Muscle of leg (tissue), 16 donors: ENCODE measurements at places on chromosomes 3 and 15. TPM values are rescaled to one million over a fixed set of nuclear protein-coding genes. Genes with fewer than 3 reads are reported as not detected.

Gene RTP4
- 0.27 TPM for total RNA-seq

DNA sequence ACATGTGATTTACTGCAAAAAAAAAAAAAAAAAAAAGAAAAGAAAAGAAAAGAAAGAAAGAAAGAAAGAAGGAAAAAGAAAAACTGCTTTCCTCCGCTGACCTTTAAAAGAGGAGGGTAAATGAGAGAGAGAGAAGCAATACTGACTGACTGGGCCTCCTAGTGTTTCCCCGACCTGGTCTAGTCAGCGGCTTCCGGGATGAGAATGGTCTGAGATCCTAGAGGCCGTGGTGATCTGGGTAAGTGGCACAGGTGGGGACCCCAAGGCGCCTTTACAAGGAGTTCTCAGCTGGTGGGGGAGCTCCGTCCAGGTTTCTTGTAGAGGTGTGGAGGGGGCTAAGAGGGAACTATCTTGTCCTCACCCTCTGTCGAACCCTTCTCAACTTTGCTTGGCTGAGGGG is 223.1 kb downstream of the MEIS2 start:
- no peak for DNase-seq

GRCh38 chr15:35445891-35446290 is 100.1 kb downstream of the DPH6 start:
- DNase-seq = no peak

DNA sequence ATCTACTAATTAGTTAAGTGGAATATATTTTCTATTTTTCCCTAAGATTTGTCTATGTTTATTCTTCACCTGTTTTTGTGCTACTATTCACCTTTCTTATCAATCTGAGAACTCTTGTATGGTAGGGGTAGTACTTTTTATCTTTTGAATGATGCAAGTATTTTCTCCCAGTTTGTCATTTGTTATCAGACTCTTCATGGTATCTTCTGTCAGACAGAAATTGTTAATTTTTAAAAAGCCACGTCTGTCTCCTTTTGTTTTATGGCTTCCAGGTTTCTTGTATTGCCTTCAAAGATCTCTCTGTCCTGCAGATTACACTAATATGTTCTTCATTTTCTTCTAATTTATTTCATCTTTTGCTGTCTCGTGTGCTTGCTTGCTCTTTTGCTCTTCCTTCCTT is 184.3 kb downstream of the PCCB start:
- DNase-seq = no peak

GRCh38 chr15:22808240-22808639 is 21.8 kb downstream of the NIPA1 start:
- no peak for DNase-seq

- no peak for DNase-seq
These were observed 1655.6 kb downstream of the SI start for GRCh38 chr3:163422671-163423070.

DNA sequence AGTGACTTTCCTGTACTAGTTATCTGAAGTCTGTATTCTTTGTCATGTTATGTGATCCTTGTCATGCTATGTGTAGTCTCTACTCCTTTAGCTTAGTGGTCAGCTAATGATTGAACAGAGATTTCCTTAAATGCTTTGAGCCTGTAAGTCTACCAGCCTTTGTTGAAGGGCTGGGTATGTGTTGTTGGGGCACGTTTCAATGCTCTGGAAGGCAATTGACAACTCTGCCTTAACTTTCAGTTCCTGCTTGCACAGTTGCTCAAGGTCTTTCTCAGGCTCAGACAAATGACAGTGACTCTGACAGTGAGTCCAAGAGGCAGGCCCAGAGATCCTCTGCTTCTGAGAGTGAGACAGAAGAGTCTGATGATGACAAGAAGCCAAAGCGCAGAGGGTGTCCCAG is 89.3 kb downstream of the CHD2 start:
- DNase-seq = no peak

GRCh38 chr3:12803371-12803770 is 6.9 kb downstream of the CAND2 start:
- no peak for DNase-seq

- DNase-seq = no peak
These were observed 22.0 kb downstream of the KIF9 start for GRCh38 chr3:47260605-47261004.

- no peak for DNase-seq
These were observed 12.6 kb downstream of the RASGRP1 start for GRCh38 chr15:38551720-38552648.

- DNase-seq = peak; percentile 93
These were observed 18.9 kb downstream of the CX3CR1 start for GRCh38 chr3:39260957-39261356.

DNA sequence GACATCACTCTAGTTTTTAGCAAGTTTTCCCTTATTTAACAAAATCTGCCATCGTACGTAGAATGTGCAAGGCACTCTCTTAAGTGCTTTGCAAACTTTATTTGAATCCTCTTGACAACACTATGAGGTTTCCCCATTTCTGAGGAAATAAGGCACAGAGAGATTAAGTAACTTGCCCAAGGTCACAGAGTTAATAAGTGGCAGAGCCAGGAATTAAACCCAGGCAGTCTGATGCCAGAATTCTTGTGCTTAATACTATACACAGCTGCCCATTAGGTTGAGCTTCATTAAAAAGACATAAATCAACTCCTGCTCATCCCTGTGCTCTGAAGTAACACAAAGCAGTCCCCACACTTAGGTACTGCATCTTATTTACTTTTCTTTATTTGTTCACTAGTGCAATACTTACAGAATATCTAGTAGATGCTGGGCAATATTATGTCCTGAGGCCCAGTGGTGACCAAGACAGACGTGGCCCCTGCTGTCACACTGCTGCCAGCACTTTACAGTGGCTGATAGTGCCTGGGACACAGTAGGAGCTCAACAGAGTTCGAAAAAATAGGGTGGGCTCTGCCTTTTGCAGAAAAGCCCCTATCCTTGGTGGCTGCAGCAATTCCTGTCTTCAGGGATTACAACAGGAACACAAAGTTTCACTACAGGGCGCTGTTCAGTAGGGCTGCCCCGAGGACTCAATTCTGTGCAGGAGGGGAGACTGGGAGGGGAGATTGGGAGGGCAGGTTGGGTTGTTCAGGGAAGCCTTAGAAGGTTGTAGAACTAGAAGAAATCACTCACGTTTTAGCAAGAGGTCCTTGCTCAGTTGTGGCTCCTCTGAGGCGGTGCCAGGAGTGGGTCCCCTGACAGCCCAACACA is 138.3 kb upstream of the TPM1 start:
- no peak for DNase-seq

- DNase-seq = no peak
These were observed 4.7 kb upstream of the DCBLD2 start for GRCh38 chr3:98906230-98906629.

Gene ROBO1
- total RNA-seq = 38.7 TPM

Gene ARPP19
- total RNA-seq = 65.7 TPM

GRCh38 chr15:44299997-44300396 is 11.5 kb downstream of the GOLM2 start:
- DNase-seq = no peak

Gene GOLGA8J
- total RNA-seq = 0.09 TPM

Gene C15orf62
- total RNA-seq = 0.13 TPM

GRCh38 chr15:58865425-58865880 is 68.0 kb downstream of the SLTM start:
- DNase-seq = peak; percentile 42

Gene REC114
- not detected for total RNA-seq

Gene ASB14
- 0.18 TPM for total RNA-seq

DNA sequence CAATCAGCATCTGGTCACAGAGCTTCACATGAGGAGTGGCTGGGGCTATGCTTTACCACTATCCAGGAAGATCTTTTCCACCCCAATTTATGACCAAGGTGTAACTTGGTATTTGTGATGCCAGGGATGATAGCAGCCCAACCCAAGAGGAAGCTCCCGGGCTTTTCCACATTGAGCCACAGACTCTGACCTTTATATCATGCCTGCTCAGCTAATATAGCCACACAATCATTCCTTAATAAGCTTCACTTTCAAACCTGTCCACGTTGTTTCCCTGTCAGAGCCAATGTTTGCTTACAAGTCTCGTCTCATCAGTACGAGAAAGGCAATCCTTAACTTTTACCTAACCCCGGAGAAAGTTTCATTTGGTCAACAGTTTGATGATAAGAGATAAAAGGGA is 330.9 kb downstream of the SHQ1 start:
- DNase-seq = no peak

- DNase-seq = no peak
These were observed 71.3 kb upstream of the MBNL1 start for GRCh38 chr3:152197451-152197850.

DNA sequence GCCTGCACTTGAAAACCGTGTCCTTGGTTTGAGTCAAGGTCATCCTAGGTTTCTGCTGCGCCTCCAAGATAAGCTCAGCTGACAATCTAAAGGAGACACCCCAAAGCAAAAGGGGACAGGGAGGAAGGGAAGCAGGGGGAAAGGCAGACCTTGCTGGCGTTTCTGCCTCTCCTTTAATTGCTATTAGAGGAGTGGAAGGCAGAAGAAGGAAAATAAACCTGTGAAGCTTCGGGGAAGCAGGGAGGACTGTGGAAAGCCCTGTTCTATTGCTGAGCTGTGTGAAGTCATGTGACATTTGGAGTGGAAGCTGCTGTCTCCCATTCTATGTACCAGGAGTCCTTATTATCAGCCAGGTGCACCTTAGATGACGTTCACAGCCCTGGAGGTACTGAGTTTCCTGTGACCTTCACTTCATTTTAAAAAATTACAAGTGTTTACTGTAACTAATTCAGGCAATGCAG is 21.5 kb upstream of the CHD2 start:
- DNase-seq = no peak

DNA sequence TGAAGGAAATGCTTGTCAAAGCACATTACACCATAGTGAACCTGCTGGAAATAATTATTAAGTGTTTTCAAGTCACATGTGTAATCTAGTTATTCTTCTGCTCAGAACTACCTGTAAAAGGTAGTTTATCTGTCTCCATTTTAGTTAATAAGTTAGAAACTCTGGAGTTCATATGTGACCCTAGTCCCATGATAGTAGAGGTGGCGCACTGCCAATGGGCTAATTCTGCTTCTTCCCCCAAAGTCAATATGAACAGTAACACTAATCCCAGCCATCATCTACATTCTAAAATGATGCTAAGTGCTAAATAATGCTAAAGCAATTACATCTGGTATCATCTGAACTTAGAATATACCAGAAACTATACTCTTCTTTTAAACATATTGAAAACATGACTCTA is 361.0 kb upstream of the NECTIN3 start:
- DNase-seq = no peak

- peak; percentile 73 for DNase-seq
These were observed 36.5 kb upstream of the UACA start for GRCh38 chr15:70799667-70800450.

DNA sequence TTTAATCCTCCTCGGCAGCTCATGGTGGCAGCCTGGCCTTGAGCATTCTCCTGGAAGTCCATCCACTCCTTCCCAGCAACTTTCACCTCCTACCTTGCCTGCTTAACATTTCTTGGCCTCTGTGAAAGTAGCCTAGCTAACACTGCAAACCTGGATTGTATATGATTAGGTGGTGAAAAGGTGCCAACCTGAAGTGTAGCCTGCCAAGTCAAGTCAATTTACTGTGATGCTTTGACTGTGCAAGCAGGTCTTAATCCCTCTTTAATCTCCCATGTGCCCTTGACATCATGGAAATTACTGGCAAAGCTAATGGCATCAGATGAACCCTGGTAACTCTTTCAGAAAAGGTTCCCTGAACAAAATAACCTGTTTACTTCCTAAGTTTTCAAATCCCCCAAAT is 169.7 kb upstream of the NR2F2 start:
- peak; percentile 33 for DNase-seq

Gene TMC3
- 0.04 TPM for total RNA-seq

- DNase-seq = peak; percentile 17
These were observed 106.3 kb downstream of the ZBTB20 start for GRCh38 chr3:115040673-115041286.

- no peak for DNase-seq
These were observed 47.0 kb upstream of the TRPM1 start for GRCh38 chr15:31148297-31149087.
